HEK293T (cell line): ENCODE measurements at places on chromosomes 5 and 9.

DNA sequence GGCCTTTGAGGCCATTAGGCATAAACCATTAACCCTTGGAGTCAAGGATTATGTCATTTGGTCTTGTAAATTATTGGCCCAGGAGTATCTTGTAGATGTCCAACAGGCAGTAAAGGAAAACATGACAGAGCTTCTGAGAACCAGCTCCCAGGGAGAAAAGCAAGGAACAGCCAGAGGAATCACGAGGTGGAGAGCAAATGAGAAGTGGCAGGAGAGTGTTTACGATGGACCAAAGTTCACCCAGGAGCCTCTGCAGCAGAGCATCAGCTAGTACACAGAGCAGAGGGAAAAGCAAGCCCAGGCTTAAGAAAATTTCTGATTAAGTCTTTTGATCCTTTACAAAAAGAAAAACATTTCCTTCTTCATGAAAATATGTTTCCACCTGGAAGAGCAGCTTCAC lies 206.2 kb downstream of the NDUFS4 start:
- DNase-seq, result no peak

DNA sequence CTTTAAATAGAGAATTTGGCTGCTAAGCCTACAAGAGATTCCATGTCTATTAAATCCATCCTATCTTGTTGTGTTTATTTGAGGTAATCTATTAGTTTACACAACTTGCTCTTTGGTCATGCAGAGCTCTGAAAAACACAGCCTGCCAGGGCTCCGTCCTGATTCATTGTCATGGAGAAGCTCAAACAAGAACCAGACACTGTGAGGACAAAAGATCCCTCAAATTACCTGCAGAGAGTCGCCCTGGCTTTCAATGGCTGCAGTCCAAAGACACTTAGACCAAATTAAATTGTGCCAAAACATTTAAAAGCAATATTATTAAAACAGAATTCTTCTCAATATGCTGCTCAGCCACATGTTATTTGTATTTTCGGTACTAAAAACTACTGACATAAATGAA lies 60.1 kb downstream of the CDH18 start:
- no peak for DNase-seq

DNA sequence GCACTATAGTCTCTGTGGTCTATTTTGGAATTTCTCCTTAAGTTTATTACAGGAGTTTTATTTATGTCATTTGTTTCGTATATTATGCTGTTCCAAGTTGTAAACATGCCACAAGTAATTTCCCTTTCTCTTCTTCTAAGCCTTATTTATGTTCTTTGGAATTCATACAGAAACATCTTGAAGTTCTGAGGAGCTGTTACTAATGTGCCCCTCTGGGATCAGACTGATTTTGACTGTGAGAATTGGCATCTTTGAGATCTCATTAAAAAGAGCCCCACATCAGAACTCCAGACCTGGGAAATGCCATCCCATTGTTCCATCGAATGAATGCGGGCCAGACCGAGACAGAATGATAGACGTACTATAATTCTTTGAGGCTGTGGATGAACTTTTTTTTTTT lies 138.8 kb upstream of the CD180 start:
- no peak for DNase-seq

DNA sequence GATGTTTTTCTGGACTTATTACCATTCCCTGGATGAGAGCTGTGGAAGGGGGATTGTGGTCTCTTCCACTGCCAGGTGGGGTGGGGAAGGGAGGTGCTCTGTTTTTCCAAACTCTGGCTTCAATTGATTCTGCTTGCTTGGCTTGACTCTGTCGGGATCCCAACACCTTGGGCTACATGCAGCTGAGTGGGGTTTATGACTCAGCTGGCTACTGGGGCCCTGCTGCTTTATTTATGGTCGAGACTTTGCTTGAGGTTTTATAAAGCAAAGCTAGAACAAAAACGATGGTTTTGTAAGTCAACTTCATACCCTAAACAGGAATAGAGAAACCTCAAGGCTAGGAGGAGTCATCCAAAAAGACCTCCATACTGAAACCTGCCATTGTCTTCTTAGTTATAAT lies 76.3 kb downstream of the AOPEP start:
- no peak for DNase-seq

DNA sequence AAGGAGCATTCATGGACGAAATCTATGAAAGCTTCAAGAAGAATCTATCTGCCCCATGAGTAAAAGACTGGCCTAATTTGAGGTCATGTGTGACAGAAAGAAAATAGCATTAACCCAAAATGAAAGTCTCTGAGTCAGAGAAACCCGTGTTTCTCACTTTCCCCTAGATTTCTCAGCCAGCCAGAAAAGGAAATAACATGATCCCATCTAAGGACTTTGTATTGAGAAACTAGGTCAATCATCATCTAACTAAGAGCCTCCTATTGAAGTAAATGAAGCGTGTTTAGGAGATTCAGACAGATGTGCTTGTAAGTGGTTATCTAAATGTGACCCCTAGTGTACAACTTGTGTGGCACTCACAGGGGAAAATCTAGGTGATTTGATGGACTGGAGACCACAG lies 77.3 kb upstream of the ZNF366 start:
- DNase-seq, result no peak

GRCh38 chr5:145244251-145244650 lies 590.9 kb downstream of the PRELID2 start:
- no peak for DNase-seq

DNA sequence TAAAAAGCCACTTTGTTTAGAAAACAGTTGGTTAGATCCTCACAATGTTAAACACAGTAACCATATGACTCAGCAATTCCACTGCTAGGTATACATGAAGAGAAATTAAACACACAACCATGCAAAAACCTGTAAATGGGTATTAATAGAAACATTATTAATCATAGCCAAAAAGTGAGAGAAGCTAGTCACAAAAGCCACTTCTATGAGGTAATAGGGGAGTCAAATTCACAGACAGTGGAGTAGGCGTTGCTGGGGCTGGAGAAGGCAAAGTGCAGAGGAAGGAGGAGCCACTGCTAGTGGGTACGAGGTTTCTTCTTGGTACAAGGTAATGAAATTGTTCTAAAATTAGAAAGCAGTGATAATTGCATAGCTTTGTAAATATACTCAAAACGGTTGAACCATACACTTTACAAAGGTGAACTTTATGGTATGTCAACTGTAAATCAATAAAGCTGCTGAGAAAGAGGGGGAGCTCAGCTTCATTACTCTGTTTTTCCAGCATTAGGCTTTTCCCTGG lies 364.4 kb downstream of the GADD45G start:
- DNase-seq, result no peak

DNA sequence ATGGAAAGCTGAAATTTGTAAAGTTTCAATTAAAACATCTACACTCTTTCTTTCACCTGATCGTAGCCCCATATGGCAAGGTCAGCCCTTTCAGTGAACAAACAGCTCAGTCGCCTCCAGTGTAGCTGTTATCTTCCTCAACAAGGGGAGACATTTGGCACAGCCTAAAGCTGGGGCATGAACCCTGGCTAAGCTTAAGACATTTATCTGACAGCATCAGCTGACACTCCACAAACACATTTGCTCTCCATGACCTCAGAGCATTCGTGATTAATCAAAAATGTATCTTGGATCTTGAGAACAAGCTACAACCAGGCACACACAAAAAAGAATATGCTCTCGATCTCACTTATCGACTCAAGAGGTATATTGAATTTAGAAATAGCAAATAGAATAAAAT lies 67.3 kb downstream of the POU5F2 start:
- peak; percentile 12 for DNase-seq

DNA sequence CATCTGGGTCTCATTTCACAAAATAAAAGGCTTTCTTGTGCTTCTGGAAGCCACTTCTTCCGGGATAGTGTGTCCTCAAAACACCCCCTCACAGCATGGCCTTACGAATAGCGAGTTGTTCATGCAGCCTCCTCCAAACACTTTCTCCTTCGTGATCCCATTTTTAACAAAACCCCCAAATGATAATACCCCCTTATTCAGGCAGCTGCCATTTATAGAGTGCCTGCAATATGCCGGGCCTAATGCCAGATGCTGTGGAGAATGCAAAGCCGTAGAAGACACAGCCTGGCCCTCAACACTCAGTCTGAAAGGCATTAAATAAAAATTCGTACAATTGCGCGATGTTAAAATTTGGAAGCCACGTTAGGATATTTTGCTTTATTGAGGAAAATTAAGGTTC lies 66.4 kb upstream of the SLC44A1 start:
- no peak for DNase-seq

GRCh38 chr9:93136011-93136440 lies 2.0 kb upstream of the NINJ1 start:
- no peak for DNase-seq

DNA sequence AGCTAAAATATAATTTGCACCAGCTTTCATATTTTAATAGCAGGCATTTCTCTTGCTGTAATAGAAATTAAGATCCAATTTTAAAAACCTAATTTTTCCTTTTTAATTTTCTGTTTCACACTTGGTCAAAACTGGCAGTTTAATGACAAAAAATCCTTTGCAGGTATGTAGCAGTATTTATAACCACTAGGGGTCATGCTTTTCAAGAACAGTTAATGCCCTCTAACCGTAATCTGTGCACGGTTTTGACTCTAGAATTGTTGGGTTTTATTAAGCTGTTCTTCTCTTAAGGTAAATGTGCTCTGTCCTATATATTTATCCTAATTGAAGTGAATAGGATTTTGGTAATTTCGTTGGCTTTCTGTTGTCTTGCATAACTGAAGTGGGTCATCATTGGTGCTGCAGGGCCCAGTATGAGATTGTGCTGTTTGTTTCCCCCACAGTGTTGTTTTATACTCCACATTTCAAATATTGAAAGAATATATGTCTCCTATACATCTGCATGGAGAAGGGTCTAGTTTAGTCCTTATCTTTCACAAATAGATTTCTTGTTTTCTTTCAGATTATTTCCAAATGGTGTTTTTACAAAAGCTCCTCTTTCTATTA lies 107.4 kb downstream of the SCAMP1 start:
- DNase-seq, result peak; percentile 25

DNA sequence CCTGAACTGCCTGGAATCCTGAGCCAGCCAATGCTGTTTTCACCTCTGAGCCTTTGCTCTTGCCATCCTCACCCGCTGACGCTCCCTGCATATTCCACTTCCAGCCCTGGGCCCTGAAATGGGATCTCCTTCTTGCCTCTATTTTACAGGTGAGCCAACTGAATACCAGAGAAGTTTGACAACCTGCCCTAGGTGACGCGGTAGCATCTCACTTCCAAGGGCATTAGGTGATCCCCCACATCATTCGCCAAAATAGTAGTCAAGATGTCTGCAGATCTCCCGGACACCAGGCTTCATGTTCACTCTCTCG lies 43.5 kb downstream of the FOXI1 start:
- DNase-seq, result no peak

- no peak for DNase-seq
Measured at GRCh38 chr9:129497813-129498450, 123.0 kb downstream of the C9orf50 start.

DNA sequence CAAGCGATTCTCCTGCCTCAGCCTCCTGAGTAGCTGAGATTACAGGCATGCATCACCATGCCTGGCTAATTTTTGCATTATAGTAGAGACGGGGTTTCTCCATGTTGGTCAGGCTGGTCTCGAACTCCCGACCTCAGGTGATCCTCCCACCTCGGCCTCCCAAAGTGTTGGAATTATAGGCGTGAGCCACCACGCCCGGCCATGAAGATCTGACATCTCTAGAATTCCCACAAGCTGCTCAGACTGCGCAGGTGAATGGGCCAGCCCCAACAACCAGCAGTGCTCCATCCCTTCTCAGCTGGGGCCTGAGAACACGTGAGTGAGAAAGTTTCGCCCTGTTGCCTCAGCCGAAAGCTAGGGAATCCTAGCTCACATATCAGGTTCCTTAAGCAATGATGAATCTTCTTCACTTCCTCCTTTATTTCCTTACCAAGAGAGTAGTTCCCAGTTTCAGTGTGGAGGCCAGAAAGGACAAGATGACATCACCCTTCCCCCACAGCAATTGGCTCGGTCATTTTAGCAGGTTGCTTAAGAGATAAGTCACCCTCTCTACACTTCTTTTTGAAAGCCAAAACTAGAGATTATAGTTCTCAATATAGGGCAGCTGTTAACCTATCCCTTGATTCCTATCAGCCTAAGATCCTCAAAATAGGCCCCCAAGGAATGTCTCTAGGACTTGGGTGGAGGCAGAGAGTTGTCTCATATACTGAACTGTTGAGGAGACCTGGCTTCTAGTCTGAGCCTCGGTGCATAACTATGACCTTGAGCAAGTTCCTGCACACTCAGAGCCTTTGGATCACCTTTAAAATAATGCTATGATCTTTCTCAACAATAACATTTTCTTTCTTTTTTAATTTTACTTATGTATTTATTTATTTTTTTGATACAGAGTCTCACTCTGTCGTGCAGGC lies 23.9 kb upstream of the PPP2CA start:
- DNase-seq, result no peak

- no peak for DNase-seq
Measured at GRCh38 chr9:113633782-113634595, 170.5 kb downstream of the RGS3 start.

DNA sequence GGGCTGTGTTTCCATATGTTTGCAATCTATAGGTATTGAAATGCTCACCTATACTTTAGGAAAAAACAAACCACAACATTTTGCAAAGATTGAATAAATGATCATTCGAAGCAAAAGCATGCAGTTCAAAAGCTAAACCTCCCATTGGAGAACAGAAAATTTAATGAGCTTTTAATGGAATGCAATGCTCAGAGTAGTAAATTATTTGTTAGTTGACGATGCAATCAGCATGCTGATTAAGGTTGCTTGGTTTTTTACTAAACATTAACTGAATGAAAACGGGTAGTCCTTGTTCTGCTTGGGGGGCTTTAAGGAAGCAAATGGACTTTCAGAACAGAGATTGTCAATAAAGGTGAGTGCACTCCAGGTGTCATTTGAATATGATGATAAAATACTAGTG lies 123.3 kb upstream of the TMEM161B start:
- DNase-seq, result no peak

DNA sequence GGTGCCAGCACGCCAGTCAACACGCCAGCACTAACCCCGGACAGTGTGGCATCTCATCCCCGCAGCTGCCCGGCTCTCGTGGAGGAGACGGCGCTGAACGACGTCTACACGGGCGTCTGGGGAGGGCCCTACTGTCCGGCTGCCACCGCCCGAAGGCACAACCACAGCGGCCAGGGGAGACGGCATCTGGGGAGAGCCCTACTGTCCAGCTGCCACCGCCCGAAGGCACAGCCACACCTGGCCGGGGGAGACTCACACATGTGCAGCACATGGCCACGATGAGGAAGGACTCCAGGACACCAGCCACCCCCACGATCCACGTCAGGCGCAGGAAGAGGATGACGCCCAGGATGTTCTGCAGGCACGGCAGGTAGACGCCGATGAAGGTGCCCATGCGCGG lies 23.1 kb downstream of the SLC12A7 start:
- DNase-seq, result no peak

- DNase-seq, result no peak
Measured at GRCh38 chr9:131500939-131501541, 1.7 kb upstream of the POMT1 start.

GRCh38 chr5:107717816-107718215 lies 47.1 kb upstream of the EFNA5 start:
- no peak for DNase-seq

GRCh38 chr9:72415163-72415562 lies 50.2 kb upstream of the ZFAND5 start:
- DNase-seq, result no peak
